ENCODE measurements at places on chromosomes 5 and 9.

DNA sequence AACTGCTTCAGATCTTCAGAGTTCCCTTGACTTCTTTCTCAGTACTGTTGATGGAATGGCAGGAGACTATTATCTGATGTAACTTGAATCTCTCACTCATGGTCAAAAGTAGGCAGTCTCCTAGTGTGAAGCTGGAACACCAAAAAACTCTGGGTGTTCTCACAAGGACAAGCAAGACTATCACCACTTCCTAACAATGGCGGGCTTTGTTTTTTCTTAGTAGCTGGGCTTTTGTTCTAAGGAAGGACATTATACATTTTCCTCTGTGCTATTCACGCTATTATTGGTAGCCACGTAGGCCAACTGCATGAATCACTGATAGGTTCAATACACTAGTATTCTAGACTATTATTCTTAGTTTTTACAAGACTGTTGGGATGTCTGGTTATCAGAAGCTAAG, 67.7 kb upstream of the ATG10 start:
- no peak for DNase-seq

GRCh38 chr5:127256886-127257597, 33.6 kb upstream of the MEGF10 start:
- no peak for DNase-seq

DNA sequence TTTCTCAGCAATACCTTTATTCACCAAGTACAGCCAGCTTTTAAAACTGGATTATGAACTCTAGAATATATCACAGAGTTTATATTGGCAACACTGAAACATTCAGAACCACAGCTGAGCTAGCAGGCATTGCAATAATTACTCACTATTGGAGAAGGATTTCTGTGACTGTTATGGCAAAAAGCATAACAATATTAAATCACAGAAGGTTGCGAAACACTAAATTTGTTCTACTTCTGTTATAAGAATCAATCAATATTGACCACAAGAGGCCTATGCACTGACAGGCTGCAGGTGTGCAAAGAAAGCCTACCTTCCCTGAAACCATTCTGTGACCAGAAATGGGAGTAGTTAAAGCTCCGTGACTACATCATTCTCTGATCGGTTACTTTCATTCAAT, 59.2 kb downstream of the AP3B1 start:
- DNase-seq = no peak

DNA sequence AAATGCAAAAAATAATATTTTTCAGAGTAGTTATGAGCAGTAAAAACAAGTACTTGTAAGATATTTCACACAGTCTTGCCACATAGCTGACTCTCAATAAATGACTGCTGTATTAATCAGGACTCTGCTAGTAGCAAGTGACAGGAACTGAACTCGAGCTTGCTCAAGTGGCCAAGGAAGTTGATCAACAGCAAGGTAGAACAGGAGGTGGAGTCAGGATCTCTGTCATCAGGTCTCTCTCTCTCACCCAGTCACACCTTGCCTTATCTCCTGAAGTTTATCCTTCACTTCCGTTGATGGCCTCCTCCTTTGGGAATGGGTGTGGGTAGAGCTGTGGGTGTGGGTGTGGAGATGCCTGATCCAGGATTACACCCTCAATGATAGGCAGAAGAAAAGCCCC, 107.0 kb downstream of the GPBP1 start:
- DNase-seq = no peak

DNA sequence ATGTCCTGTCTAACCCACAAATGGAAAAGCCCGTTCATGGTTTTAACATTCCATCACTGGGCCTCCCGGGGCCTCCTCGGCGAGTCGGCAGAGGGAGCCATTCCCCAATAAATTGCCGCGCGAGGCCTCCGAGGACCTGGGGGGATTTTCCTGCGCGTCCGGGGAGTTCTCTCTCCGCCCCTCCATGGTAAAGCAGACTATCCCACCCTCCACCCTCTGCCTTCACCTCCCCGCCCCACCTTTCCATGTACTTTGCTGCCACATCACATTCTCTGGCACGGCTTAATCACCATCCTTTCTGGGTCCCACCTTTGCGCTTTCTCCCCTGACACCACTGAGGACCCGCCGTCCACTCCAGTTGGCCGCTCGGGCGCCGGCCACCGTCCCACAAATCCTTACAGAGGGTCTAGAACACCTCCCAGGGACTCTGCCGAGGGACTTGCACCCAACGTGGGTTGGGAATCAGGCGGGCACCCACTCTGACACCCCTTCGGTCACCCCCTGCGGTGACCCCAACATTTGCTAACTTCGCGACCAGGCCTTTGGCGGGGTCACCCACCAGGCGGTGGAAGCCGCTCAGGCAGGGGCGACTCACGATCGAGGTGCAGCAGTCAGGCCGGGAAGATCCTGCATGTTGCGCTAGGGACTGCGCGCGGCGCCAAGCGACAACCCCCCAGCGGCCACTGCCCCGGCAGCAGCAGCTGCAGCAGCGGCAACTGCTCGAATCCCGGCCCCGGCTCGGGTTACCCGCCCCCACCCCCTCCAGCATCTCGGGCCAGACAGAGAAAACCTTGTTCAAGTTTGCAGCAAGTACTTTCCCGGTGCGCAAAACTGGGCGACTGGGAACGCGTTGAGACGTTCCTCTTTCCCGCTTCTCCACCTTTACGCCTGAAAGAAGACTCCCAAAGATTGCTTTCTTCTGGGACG, at the start of gene MEGF10:
Gene MEGF10 (plus strand): TSS at position 778 of the 927 bp plus-strand sequence. CDS start 40,513 bp downstream, outside the sequence.
- DNase-seq = peak; percentile 36

DNA sequence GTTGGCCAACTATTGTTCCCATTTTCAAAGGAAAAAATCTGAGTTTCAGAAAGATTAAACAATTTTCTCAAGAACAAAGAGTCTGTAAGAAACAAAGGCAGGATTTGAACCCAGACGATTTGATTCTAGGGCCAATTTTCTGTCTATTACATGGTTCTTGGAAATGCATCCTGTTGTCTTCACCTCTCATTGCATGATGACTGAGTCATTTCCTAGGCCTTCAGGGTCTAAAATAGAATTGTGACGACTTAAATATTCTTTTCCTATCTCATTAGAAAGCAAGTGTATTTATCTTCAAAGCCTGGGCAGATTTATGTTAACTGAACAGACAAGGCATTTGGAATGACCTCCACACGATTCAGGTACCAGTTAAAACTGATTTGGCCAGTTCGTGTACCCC, 512.9 kb downstream of the NTRK2 start:
- peak; percentile 9 for DNase-seq

- DNase-seq = peak; percentile 58
Measured at GRCh38 chr5:74342948-74343682, 297.4 kb downstream of the ENC1 start.

All from NCI-H226 (cell line).